ENCODE measurements at places on chromosomes 2 and 18.

GRCh38 chr18:36419900-36420531 is 122.5 kb downstream of the FHOD3 start:
- DNase-seq, result no peak

- no peak for DNase-seq
These were observed 21.8 kb upstream of the CTIF start for GRCh38 chr18:48517048-48517447.

DNA sequence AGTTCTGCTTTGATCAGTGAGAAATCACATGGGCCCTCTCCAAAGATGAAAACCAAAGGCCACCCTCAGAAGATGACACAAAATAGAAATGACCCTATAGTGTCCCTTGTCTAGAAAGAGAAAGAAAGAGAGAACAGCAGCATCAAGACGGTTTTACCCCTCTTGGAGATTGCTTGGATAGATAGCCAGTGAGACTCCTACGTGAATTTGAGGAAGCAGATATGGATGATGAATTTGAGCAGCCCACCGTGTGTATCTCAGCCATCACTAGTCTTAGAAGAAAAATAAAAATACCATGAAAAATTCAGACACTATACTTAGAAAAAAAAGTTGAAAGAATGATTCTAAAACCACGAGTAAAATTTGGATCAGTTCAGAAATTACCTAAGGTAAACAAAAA is 329.1 kb upstream of the CNTNAP5 start:
- no peak for DNase-seq

DNA sequence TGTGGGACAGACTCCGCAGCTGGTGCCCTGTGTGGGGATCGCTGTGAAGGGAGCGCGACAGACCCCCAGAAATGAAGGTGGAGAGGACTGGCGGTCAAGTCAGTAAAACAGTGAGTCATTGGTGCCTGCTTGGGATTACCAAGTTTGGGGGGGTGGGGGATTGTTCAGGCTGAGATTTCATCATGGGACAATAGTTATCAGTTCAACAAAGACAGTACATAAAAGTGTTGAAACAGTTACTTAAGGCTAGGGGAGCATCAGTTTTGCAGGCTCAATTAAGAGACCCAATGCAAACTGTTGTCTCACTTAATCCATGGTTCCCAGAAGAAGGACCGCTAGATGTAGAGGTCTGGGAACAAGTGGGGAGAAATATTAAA is 42.4 kb upstream of the PDK1 start:
- no peak for DNase-seq

DNA sequence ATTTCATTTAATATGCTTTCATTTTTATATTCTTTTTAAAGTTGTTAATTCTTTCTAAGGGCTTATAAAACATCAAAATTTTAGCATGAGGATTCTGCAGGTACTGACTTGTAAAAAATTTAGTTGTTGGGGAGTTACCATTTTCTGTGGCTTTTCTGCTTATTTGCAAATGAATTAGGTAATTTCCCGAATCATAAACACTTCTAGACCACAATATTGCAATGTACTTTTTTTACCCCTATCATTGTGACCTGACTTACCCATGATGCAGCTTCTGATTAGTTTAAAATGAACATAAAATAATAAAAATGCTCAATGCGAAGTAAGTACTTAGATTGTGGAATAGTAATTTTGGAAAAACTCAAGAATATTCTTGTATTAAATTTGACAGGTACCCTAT is 11.4 kb downstream of the ARL6IP6 start:
- DNase-seq, result no peak

DNA sequence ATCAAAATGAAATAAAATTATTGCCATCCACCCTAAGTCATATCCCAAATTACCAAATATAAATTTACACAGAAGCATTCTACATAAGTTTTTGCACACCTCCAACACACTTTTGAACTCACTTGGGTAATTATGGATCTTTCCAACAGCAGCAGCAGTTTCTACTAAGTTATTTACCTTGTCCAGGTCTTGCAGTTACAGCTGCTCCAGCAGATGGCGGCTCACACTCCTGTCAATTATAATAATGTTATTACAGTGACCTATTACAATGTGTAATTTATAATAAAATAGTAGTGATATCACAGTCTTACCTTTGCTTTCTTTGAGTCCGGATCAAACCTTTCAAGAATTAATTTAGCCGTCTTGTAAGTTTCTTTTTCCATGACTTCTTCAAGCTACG is 37.9 kb downstream of the LNPK start:
- no peak for DNase-seq

- DNase-seq, result no peak
These were observed 227.6 kb downstream of the FBXO15 start for GRCh38 chr18:73920033-73920432.

Data from breast epithelium (tissue), 4 donors.